HCT116 (cell line): ENCODE measurements at places on chromosomes 2 and 18. TPM values are rescaled to one million over a fixed set of nuclear protein-coding genes. Genes with fewer than 3 reads are reported as not detected.
A peak's percentile ranks its signal among the peaks of the same experiment; 100 is the strongest.

- H3K4me1 ChIP-seq: no peaks in the 10 kb centered on the region
- H3K27me3 ChIP-seq: peaks cover 43% of the 10 kb centered on the region
- H3K27ac ChIP-seq: no peak overlapping the region
- H3K36me3 ChIP-seq: no peaks in the 10 kb centered on the region
These were observed 47.1 kb upstream of the IGFBP5 start for GRCh38 chr2:216742411-216742810.

- H3K27me3 ChIP-seq: no peaks in the 10 kb centered on the region
- no peak for DNase-seq
- H3K27ac ChIP-seq: no peak overlapping the region
- no peak overlapping the region for H3K4me3 ChIP-seq
- peaks cover 8% of the 10 kb centered on the region; the same call in 1 of the 2 replicates for H3K4me1 ChIP-seq
These were observed 37.2 kb downstream of the PRKCE start for GRCh38 chr2:45688479-45689298.

DNA sequence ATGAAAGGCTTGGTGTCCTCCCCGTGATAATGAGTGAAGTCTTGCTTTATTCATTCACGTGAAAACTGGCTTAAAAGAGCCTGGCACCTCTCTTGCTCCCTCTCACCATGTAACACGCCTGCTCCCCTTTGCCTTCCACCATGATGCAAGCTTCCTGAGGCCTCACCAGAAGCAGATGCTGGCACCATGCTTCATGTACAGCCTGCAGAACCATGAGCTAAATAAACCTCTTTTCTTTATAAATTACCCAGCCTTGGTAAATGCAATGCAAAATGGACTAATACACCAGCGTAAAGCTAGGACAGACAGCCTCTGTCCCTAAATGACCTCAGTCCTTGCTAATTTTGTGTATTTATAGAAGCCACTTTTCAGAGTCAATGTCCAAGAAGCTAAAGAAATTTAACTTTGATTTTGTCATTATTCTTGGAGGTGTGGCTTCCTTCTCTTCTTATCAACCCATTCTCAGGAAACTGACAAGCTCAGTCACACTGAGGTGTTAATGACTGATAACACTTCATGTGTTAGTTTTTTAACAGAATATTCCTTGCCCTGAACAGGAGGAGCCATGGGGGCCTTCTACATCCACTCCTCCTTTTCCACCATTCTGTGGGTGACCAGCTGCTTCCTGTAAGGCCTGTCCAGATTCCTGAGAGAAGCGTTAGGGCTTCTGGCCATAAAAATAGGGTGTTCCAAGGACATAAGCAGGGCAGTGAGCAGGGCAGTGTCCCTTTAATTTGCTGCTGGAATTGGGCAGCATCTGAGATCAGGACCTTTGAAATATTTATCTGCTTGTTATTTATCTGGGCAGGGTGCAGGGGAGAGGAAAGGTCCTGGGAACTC lies 38.0 kb upstream of the EPAS1 start:
- no peaks in the 10 kb centered on the region for H3K36me3 ChIP-seq
- H3K4me3 ChIP-seq: no peak overlapping the region
- DNase-seq: no peak
- no peaks in the 10 kb centered on the region for H3K27me3 ChIP-seq
- no peak overlapping the region for H3K27ac ChIP-seq

GRCh38 chr18:70195852-70196434 lies 9.5 kb downstream of the RTTN start:
- peak overlapping the region; percentile 43 for H3K27ac ChIP-seq
- DNase-seq: no peak
- no peak overlapping the region for H3K4me3 ChIP-seq
- H3K27me3 ChIP-seq: no peaks in the 10 kb centered on the region

DNA sequence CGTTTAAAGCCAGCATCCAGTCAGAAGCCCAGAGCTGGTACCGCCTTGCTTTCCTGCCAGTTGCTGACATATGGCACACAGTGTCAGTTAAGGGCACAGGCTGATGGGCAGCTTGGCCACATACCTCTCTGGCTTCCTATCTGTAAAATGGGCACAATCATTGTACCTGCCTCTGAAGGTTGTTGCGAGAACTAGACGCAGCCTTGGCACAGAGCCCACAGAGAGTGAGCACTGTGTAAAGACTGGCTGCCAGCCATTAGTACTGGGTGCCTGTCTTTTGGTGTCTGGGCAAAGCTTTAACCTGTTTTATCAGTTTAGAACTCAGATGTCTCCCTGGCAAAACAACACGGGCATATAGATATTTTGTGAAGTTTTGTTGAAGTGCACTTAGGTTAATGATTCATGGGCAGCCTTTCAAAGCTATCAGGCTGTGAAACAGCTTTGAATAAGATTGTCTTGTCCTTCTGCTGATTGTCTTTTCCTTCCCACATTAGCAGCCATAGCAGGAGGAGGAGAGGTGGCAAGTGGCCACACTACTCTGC lies 269.5 kb downstream of the NEDD4L start:
- DNase-seq: no peak
- no peaks in the 10 kb centered on the region for H3K27me3 ChIP-seq
- H3K27ac ChIP-seq: no peak overlapping the region

- H3K27ac ChIP-seq: no peak overlapping the region
- no peak overlapping the region for H3K4me3 ChIP-seq
- no peaks in the 10 kb centered on the region for H3K27me3 ChIP-seq
- H3K36me3 ChIP-seq: no peaks in the 10 kb centered on the region
These were observed 58.7 kb downstream of the ITGB6 start for GRCh38 chr2:160141419-160141818.

GRCh38 chr2:196213252-196213980 lies 42.0 kb upstream of the STK17B start:
- DNase-seq: no peak
- no peak overlapping the region for H3K4me3 ChIP-seq
- no peaks in the 10 kb centered on the region for H3K4me1 ChIP-seq
- no peak overlapping the region for H3K27ac ChIP-seq
- H3K27me3 ChIP-seq: no peaks in the 10 kb centered on the region

GRCh38 chr2:74439373-74439772 lies 2.4 kb downstream of the RTKN start:
- H3K4me3 ChIP-seq: peak overlapping the region; percentile 69
- no peaks in the 10 kb centered on the region for H3K36me3 ChIP-seq
- DNase-seq: no peak
- H3K27me3 ChIP-seq: no peaks in the 10 kb centered on the region

- no peaks in the 10 kb centered on the region for H3K27me3 ChIP-seq
- no peak overlapping the region for H3K27ac ChIP-seq
- no peaks in the 10 kb centered on the region for H3K4me1 ChIP-seq
- DNase-seq: no peak
These were observed 908.8 kb upstream of the POU3F3 start for GRCh38 chr2:103945083-103945482.

DNA sequence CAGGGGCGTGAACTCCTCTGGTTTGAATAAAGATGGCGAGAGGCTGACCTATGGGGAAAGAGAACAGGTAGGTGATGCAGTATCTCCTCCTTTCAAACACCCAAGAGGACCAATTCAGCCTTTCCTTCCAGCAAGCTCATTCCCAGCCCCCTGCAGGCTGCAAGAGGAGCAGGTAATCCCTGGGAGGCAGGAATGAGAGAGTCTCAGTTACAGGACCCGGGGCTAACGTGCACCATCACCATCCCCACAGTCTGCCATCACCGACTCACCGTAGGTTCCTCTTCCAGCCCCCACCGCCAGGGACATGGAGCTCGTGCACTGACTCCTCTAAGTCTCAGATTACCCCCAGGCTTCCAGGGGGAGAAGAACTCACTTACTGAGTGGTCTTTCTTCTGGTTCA lies 26.7 kb downstream of the XDH start:
- DNase-seq: no peak
- H3K36me3 ChIP-seq: no peaks in the 10 kb centered on the region
- no peak overlapping the region for H3K4me3 ChIP-seq

GRCh38 chr18:1571206-1571605 lies 666.5 kb downstream of the ADCYAP1 start:
- no peaks in the 10 kb centered on the region for H3K27me3 ChIP-seq
- no peak overlapping the region for H3K27ac ChIP-seq
- H3K4me3 ChIP-seq: no peak overlapping the region
- no peak for DNase-seq
- no peaks in the 10 kb centered on the region for H3K4me1 ChIP-seq

DNA sequence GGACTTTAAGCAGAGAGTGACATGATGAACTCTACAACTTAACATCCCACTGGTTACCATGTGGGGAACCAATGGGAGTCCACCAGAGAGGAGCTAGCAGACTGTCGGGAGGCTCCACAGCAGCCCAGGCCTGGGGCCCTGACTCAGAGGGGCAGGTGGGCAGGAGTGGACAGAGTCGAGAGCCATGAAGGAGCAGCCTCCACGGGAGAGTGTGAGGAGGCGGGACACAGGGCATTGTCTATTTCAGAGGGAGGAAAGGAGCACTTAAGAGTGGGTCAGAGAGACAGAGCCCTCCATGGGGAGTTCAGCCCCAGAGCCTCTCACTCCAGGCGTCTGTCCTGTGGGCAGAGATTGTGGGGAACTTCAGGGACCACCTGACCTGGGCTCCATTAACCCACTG lies 118.7 kb downstream of the CYP26B1 start:
- H3K4me1 ChIP-seq: peaks cover 4% of the 10 kb centered on the region; the same call in 1 of the 2 replicates
- DNase-seq: no peak
- H3K27me3 ChIP-seq: no peaks in the 10 kb centered on the region
- H3K27ac ChIP-seq: no peak overlapping the region

DNA sequence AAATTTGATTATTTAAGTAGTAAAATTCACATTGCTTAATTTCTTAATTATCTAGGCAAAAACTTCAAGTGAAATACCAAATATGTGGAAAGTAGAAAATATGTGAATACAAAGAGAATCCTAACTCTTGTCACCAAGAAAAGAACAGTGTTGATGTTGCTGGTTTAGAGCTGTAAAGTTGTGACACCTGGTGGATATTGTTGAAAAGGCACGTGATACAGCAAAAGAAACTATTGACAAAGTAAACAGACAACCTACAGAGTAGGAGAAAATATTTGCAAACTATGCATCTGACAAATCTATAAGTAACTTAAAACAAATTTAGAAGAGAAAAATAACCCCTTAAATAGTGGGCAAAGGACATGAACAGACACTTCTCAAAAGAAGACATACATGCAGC lies 25.6 kb upstream of the ZC3H15 start:
- no peaks in the 10 kb centered on the region for H3K4me1 ChIP-seq
- no peaks in the 10 kb centered on the region for H3K36me3 ChIP-seq
- no peak overlapping the region for H3K27ac ChIP-seq

DNA sequence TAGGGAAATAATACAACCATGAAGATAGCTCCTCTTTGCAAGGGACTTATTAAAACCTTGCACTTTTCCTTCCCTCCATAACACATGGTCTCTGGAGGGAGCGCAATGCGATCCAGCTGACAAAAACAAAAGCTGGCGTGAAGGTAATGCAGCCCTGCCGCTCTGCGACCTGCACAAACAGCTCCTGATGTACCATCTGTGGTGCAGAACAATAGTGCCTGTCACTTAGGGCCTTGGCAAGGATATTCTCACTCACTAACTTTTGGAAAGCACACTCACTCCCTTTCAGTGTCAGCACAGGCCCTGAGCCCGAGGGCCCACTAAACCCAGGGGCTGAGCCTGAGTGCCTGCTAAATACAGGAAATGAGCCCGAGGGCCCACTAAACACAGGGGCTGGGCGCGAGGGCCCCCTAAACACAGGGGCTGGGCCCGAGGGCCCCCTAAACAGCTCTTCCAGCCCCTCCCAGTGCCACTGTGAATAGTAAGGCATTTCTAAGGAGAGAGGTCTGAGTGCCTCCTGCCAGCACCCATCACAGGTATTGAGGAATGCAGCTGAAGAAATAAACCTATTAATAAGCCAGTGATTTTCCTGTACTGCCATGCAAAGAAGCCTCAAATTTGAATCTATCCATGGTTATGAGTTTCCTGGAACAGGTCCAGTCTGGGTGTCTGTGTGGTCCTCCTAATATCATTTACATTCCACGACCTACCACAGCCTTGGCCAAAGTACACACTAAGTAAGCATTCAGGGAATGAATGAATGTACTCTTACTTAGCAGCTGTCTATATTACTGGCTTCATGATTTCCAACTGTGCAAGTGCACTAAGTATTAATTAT lies 9.3 kb downstream of the L3MBTL4 start:
- no peaks in the 10 kb centered on the region for H3K36me3 ChIP-seq
- H3K27me3 ChIP-seq: no peaks in the 10 kb centered on the region
- no peak overlapping the region for H3K27ac ChIP-seq
- H3K4me3 ChIP-seq: no peak overlapping the region

- H3K27ac ChIP-seq: no peak overlapping the region
- no peaks in the 10 kb centered on the region for H3K4me1 ChIP-seq
- H3K27me3 ChIP-seq: no peaks in the 10 kb centered on the region
- no peaks in the 10 kb centered on the region for H3K36me3 ChIP-seq
- no peak for DNase-seq
These were observed 34.2 kb downstream of the MRPS9 start for GRCh38 chr2:105072039-105072438.

- H3K4me1 ChIP-seq: no peaks in the 10 kb centered on the region
- no peak overlapping the region for H3K4me3 ChIP-seq
- no peak for DNase-seq
- no peaks in the 10 kb centered on the region for H3K36me3 ChIP-seq
- no peak overlapping the region for H3K27ac ChIP-seq
These were observed 207.0 kb upstream of the VWC2L start for GRCh38 chr2:214203744-214204289.

GRCh38 chr2:96875498-96876268 lies 5.8 kb upstream of the SEMA4C start:
- no peaks in the 10 kb centered on the region for H3K27me3 ChIP-seq
- H3K4me1 ChIP-seq: peaks cover 39% of the 10 kb centered on the region
- no peak overlapping the region for H3K4me3 ChIP-seq

DNA sequence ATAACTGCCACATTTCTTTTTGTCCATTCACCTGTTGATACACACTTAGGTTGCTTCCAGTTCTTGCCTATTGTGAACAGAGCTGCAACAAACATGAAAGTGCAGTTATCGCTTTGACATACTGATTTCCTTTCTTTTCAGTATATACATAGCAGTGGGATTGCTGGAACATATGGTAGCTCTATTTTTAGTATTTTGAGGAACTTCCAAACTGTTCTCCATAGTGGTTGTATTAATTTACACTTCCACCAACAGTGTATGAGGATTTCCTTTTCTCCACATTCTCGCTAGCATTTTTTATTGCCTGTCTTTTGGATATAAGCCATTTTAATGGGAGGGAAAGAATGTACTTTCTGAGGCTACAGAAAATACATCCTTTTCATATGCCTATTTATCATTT lies 167.4 kb downstream of the GULP1 start:
- no peaks in the 10 kb centered on the region for H3K36me3 ChIP-seq
- no peak overlapping the region for H3K4me3 ChIP-seq
- H3K27ac ChIP-seq: no peak overlapping the region
- H3K27me3 ChIP-seq: no peaks in the 10 kb centered on the region
- no peak for DNase-seq

GRCh38 chr2:200383380-200384110 lies 77.1 kb downstream of the SPATS2L start:
- no peaks in the 10 kb centered on the region for H3K36me3 ChIP-seq
- H3K4me1 ChIP-seq: peaks cover 34% of the 10 kb centered on the region
- no peak overlapping the region for H3K4me3 ChIP-seq
- H3K27ac ChIP-seq: no peak overlapping the region
- DNase-seq: no peak

GRCh38 chr2:105674859-105675541 lies 69.7 kb upstream of the NCK2 start:
- H3K4me1 ChIP-seq: no peaks in the 10 kb centered on the region
- H3K27me3 ChIP-seq: peaks cover 40% of the 10 kb centered on the region
- H3K27ac ChIP-seq: no peak overlapping the region

The DYNAP gene
- total RNA-seq: not detected

The NYAP2 gene
- total RNA-seq: not detected

The SMYD1 gene
- not detected for total RNA-seq

The ERBB4 gene
- 0.10 TPM for total RNA-seq

The PRSS56 gene
- total RNA-seq: not detected

The CDK15 gene
- total RNA-seq: not detected

The CLIP4 gene
- total RNA-seq: 27.8 TPM
